ENCODE measurements at places on chromosomes 6 and 20.

GRCh38 chr20:38266426-38266825 is 5.9 kb upstream of the KIAA1755 start:
- DNase-seq, result no peak

DNA sequence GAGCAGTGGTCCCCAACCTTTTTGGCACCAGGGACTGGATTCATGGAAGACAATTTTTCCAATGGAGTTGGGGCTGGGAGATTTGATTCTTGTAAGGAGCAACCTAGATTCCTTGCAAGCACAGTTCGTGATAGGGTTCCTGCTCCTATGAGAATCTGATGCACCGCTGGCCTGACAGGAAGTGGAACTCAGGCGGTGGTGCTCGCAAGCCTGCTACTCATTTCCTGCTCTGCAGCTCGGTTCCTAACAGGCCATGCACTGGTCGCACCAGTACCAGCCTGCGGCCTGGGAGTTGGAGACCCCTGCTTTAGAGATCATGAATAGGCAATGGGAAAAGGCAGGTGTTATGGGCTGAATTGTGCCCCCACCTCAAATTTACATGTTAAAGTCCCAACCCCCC is 131.2 kb downstream of the PFDN4 start:
- DNase-seq, result no peak

GRCh38 chr20:56166781-56167465 is 81.6 kb upstream of the MC3R start:
- DNase-seq, result no peak

GRCh38 chr6:134196568-134197193 is 121.2 kb downstream of the SGK1 start:
- peak; percentile 36 for DNase-seq

GRCh38 chr20:2751347-2751877 is 49.0 kb downstream of the CPXM1 start:
- no peak for DNase-seq

DNA sequence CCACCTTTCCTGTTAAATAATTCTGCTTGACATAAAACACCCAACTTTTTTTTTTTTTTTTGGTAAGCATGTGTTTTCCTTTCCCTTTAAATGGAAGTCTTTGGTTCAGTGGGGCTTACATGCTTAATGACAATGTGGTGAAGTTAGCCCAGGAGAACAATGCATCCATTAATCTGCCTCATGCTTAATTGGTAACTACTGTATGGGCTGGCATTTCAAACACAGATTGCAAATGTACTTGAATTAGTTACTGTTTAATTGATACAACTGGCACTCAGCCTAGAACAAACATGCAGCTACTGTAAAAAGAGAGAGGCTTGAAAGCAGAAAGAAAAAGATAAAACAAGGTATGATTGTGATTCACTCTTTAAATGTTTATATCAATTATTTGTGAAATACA is 483.6 kb upstream of the NOX3 start:
- peak; percentile 20 for DNase-seq

- no peak for DNase-seq
Observed at GRCh38 chr6:29747688-29748250, 24.5 kb downstream of the HLA-F start.

GRCh38 chr6:43200541-43200940 is 18.5 kb downstream of the CUL9 start:
- DNase-seq, result no peak
